ENCODE measurements at places on chromosomes 2 and 18.

GRCh38 chr18:77170890-77171410 is 38.4 kb upstream of the MBP start:
- DNase-seq = no peak

DNA sequence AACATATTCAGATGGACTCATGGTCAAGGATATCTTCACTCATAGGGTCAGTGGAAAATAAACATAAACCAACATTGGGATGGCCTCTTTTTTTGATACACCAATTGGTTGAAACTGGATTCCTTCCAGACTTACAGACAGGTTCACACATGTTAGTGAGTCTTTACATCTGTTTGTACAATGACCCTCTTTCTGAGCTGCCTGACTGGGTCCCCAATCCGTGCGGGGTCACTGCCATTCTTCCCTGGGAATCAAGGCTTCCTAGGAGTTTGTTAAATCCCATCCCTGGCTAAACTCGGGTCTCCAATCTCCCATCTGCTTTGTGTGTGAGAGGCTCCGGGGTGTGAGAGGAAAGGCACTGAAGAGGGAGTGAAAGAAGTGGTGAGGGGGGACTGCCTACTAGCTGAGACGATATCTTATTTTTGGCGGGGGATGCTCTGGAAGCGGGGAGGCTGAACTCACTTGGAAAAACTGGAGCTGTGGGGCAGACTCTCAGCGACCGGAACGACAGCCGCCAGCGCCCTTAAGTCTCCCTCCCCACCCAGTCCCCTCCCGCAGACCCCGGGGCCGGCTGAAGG is 487 bp downstream of the STARD6 start:
- DNase-seq = no peak

- DNase-seq = no peak
These were observed 366.3 kb upstream of the TFPI start for GRCh38 chr2:187920511-187920910.

- peak; percentile 91 for DNase-seq
These were observed 42.4 kb upstream of the MTIF2 start for GRCh38 chr2:55311444-55311870.

- peak; percentile 6 for DNase-seq
These were observed 105.4 kb upstream of the FAM117B start for GRCh38 chr2:202529389-202529788.

GRCh38 chr2:233764264-233764663 is 4.2 kb downstream of the UGT1A1 start:
- no peak for DNase-seq

DNA sequence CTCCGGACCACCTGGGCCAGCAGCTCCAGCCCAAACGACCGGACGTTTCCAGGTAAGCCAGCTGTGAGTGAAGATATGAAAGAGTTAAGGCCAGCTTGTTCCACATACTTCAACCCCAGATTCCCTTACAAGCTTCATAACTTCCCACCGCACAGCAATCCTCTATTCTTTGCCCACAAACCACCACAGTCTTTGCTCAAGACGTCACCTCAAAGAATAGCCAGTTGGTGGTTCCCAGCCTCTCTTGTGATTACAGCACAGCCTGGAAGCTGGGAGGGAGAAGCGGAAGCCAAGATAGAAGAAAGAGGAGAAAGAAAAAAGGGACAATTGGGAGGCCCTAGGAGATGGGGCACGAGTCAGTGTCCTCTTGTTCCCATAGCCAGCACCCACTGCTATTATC is 70.6 kb downstream of the NRP2 start:
- DNase-seq = peak; percentile 72

All from MV-4-11 (cell line).